Pancreas (tissue), 10 donors: ENCODE measurements at places on chromosomes 16 and 17. TPM values are rescaled to one million over a fixed set of nuclear protein-coding genes. Genes with fewer than 3 reads are reported as not detected.

- no peaks in the 10 kb centered on the region for H3K27me3 ChIP-seq
- DNase-seq = peak; percentile 73
- H3K36me3 ChIP-seq = peaks cover 6% of the 10 kb centered on the region
- H3K4me3 ChIP-seq = peak overlapping the region; percentile 31
Observed at GRCh38 chr16:31487720-31488467, 5.0 kb downstream of the SLC5A2 start.

DNA sequence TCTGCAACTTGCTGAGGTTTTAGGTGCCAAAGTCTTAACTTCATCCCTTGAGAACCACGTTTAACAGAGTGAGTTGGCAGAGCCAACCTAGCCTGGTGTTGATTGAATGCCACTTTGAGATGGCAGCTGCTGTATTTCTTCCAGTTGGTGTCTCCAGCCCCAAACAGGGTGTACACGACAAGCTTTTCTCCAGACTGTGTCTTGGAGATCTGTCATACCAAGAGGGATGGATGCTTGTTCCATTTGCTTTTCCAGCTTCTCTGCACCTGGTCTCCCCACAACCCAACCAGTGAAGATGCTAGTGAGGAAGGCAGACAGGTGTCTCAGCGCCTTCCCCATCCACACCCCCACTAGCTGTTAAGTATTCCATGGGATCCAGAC lies 141.1 kb upstream of the HS3ST2 start:
- H3K27ac ChIP-seq = no peak overlapping the region
- no peaks in the 10 kb centered on the region for H3K4me1 ChIP-seq
- no peaks in the 10 kb centered on the region for H3K36me3 ChIP-seq
- no peak overlapping the region for H3K4me3 ChIP-seq

DNA sequence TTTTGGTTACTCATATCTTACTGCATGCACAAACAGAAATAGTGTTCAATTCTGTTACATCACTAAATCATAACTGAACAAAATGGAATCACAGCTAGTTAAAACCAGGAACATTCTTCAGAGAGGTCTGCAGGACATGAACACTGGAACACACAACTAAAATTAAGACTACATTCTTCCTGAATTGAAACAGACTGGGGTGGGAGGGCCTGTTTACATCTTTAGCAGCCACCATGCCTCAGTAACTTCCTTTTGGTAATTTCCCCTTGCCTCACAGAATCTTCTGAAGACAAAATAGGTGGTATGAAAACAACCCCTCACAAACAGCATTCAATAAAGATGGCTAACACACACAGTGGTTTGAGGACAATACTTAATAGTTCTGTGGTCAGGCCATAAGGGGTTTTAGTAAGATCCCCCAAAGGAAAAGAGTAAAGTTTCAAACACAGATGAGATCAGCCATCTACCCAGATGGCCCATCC lies 6.5 kb downstream of the MARF1 start:
- H3K27ac ChIP-seq = no peak overlapping the region
- peaks cover 10% of the 10 kb centered on the region for H3K4me1 ChIP-seq
- peaks cover 28% of the 10 kb centered on the region for H3K36me3 ChIP-seq
- no peaks in the 10 kb centered on the region for H3K27me3 ChIP-seq
- H3K4me3 ChIP-seq = no peak overlapping the region
- no peak for DNase-seq

GRCh38 chr16:26987597-26988010 lies 79.1 kb upstream of the C16orf82 start:
- H3K27ac ChIP-seq = no peak overlapping the region
- no peaks in the 10 kb centered on the region for H3K36me3 ChIP-seq
- no peak overlapping the region for H3K4me3 ChIP-seq
- DNase-seq = no peak

Gene CFAP119
- 5.7 TPM for total RNA-seq

Gene TMEM132E
- total RNA-seq = not detected

- peaks cover 4% of the 10 kb centered on the region for H3K4me1 ChIP-seq
- DNase-seq = no peak
- H3K36me3 ChIP-seq = no peaks in the 10 kb centered on the region
- no peak overlapping the region for H3K27ac ChIP-seq
- no peaks in the 10 kb centered on the region for H3K27me3 ChIP-seq
Observed at GRCh38 chr17:20066253-20066652, 57.1 kb downstream of the SPECC1 start.

- H3K36me3 ChIP-seq = no peaks in the 10 kb centered on the region
- H3K4me3 ChIP-seq = peak overlapping the region; percentile 75
- peak; percentile 54 for DNase-seq
- peak overlapping the region; percentile 93 for H3K27ac ChIP-seq
- no peaks in the 10 kb centered on the region for H3K27me3 ChIP-seq
Observed at GRCh38 chr16:19114359-19115147, 789 bp downstream of the ITPRIPL2 start.

GRCh38 chr17:50831471-50831928 lies 3.9 kb upstream of the WFIKKN2 start:
- H3K27ac ChIP-seq = no peak overlapping the region
- no peaks in the 10 kb centered on the region for H3K4me1 ChIP-seq
- DNase-seq = no peak
- no peaks in the 10 kb centered on the region for H3K36me3 ChIP-seq
- H3K27me3 ChIP-seq = no peaks in the 10 kb centered on the region

DNA sequence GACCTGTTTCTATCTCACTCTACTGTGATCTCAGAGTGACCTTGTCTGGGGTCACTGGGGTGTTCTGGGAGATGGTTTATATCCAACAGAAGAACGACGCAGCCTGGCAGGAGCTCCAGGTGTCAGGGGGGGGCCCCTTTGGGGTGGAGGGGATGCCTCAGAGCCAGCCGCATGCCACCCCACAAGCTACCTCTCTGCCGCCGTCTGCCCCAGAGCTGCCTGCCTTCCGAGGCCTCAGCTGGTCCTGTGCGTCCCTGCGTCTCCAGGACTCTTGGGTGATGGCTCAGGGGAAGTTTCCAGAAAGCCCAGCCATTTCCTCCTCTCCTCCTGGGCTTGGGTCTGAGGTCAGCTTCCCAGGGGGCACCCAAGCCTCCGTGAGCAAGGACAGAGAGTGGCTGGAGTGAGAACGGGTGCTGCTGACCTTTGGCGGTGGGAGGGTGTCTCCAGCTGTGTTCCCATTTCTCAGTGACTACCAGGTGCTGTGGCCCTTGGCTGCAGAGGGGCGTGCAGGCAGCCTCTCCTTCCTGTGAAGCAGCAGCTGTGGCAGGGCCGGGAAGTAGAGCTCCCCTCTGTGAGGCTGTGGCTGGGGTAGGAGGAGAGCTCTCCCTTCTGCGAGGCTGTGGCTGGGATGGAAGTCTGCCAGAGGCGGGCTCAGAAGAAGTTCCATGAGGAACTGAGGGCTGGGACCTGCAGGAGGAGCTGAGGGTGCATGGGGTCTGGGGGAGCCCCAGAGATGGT lies 19.8 kb downstream of the JPH3 start:
- no peak for DNase-seq
- H3K27ac ChIP-seq = no peak overlapping the region
- H3K36me3 ChIP-seq = no peaks in the 10 kb centered on the region

DNA sequence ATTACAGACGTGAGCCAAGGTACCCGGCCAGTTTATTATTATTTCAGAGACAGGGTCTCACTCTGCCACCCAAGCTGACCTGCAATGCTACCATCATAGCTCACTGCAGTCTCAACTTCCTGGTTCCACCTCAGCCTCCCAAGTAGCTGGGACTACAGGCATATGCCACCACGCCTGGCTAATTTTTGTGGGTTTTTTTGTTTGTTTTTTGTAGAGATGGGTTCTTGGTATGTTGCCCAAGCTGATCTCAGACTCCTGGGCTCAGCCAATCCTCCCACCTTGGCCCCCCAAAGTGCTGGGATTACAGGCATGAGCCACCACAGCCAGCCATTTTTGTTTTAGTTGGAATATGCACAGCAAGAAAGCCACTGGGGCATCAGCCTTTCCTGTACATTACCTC lies 115.7 kb downstream of the MRM1 start:
- H3K27me3 ChIP-seq = no peaks in the 10 kb centered on the region
- no peak for DNase-seq
- no peaks in the 10 kb centered on the region for H3K4me1 ChIP-seq
- no peak overlapping the region for H3K27ac ChIP-seq
- H3K36me3 ChIP-seq = no peaks in the 10 kb centered on the region

DNA sequence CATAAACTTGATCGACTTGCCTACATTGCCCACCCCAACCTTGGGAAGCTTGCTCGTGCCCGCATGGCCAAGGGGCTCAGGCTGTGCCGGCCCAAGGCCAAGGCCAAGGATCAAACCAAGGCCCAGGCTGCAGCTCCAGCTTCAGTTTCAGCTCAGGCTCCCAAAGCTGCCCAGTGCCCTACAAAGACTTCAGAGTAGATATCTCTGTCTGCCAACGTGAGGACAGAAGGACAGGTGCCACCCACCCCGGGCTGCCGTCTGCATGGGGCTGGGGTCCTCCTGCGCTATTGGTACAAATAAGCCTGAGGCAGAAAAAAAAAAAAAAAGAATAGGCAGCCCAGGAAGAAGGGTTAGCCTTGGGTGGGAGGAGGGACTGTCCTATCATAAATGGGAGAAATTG lies 37.1 kb downstream of the DNAH2 start:
- H3K4me3 ChIP-seq = no peak overlapping the region
- H3K27me3 ChIP-seq = no peaks in the 10 kb centered on the region
- DNase-seq = no peak
- no peaks in the 10 kb centered on the region for H3K4me1 ChIP-seq

Gene CCL16
- not detected for total RNA-seq

DNA sequence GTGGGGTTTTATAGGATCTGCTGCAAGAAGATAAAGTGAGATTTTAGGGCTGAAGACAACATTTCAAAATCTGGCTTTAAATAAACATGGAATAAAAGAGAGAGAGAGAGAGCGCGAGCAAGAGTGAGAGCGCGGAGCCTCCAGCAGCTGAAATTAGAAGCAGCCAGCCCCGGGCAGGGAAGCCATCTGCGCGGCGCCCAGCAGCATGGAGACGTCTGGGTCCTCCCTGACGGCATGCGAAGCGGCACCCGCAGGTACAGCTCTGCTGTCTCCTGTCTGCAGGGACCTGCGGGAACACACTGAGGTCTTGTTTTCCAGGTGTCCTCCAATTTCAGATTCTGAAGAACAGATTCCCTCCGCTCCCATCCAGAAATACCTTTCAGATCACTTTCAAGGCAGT lies 7.9 kb upstream of the BAIAP2 start:
- H3K27me3 ChIP-seq = no peaks in the 10 kb centered on the region
- no peak overlapping the region for H3K4me3 ChIP-seq
- no peaks in the 10 kb centered on the region for H3K4me1 ChIP-seq

- no peak for DNase-seq
- no peaks in the 10 kb centered on the region for H3K4me1 ChIP-seq
- no peaks in the 10 kb centered on the region for H3K27me3 ChIP-seq
- no peak overlapping the region for H3K27ac ChIP-seq
- no peak overlapping the region for H3K4me3 ChIP-seq
Observed at GRCh38 chr17:58252141-58252540, 13.8 kb downstream of the LPO start.

GRCh38 chr17:59389066-59389465 lies 57.6 kb downstream of the YPEL2 start:
- H3K4me1 ChIP-seq = peaks cover 8% of the 10 kb centered on the region
- no peak overlapping the region for H3K27ac ChIP-seq
- no peaks in the 10 kb centered on the region for H3K27me3 ChIP-seq
- peaks cover 6% of the 10 kb centered on the region for H3K36me3 ChIP-seq
- no peak for DNase-seq

DNA sequence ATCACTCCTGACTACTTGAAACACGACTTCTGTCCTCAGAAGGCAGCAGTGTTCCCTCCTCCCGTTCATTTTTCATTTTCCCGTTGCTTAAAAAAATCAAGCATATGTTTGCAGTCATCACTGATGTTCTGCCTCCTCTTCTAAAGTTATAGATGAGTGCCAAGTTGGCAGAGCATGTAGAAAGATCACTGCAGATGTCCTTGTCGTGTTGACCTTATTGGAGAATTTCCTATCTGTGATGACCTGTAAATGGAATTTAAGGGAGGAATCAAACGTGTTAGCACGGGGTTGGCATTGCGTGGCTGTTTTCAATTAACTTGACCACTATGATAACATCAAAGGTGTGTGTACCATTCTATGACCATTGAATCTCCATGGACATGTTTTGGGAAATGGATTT lies 396.7 kb downstream of the WWOX start:
- H3K4me3 ChIP-seq = no peak overlapping the region
- no peaks in the 10 kb centered on the region for H3K36me3 ChIP-seq
- DNase-seq = no peak
- no peaks in the 10 kb centered on the region for H3K4me1 ChIP-seq
- H3K27me3 ChIP-seq = no peaks in the 10 kb centered on the region
- H3K27ac ChIP-seq = no peak overlapping the region

GRCh38 chr16:990516-991291 lies 9.1 kb downstream of the SOX8 start:
- no peaks in the 10 kb centered on the region for H3K36me3 ChIP-seq
- no peaks in the 10 kb centered on the region for H3K27me3 ChIP-seq
- H3K4me3 ChIP-seq = no peak overlapping the region
- DNase-seq = no peak
- no peaks in the 10 kb centered on the region for H3K4me1 ChIP-seq

GRCh38 chr17:42484304-42484703 lies 25.6 kb downstream of the ATP6V0A1 start:
- H3K4me3 ChIP-seq = no peak overlapping the region
- no peak for DNase-seq
- H3K36me3 ChIP-seq = no peaks in the 10 kb centered on the region
- H3K4me1 ChIP-seq = no peaks in the 10 kb centered on the region
- H3K27ac ChIP-seq = no peak overlapping the region

- peak overlapping the region; percentile 95 for H3K27ac ChIP-seq
- no peaks in the 10 kb centered on the region for H3K36me3 ChIP-seq
- H3K27me3 ChIP-seq = no peaks in the 10 kb centered on the region
- peak overlapping the region; percentile 74 for H3K4me3 ChIP-seq
- DNase-seq = no peak
- H3K4me1 ChIP-seq = peaks cover 13% of the 10 kb centered on the region
Observed at GRCh38 chr17:27354051-27354490, 60.2 kb downstream of the WSB1 start.

Gene KRTAP4-9
- total RNA-seq = not detected

DNA sequence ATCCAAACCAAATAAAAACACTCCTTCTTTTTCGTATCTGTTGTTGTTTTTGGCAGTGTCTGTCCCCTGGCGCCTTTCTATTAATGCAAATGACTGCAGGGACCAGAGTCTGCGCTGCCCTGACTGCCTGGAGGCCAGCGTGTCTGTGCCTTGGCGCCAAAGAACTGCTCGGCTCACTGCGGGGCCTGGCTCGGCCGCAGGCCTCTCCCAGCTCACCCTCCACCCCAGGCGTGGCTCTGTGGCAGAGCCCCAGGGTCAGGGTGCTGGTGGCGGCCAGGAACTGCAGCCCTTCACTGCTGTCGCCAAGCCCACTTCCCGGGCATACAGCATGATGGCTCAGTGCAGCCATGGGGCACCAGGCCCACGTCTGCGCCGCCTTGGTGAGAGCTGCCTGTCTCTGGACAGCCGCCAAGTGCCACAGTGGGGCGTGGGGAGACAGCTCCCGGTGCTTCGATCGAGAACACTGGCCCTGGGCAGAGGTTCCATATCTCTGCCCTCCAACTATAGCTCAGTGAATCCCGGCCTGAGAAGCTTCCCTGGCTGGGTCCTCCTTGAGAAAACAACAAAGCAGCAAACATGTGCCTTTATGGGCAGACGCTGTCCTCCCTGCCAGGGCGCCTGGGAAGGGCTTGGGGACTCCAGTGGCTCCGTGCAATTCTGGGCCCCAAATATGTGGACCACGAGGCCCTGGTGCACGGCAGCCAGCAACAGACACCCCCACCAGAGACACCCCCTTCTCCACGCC lies 11.1 kb downstream of the CANT1 start:
- H3K4me1 ChIP-seq = peaks cover 8% of the 10 kb centered on the region
- DNase-seq = no peak
- H3K27ac ChIP-seq = no peak overlapping the region
- H3K27me3 ChIP-seq = no peaks in the 10 kb centered on the region
